ENCODE measurements at places on chromosomes 7 and 10.

- no peak overlapping the region for H3K4me3 ChIP-seq
- DNase-seq, result peak; percentile 32
- H3K4me1 ChIP-seq, result no peaks in the 10 kb centered on the region
- H3K27ac ChIP-seq, result no peak overlapping the region
Observed at GRCh38 chr10:78148216-78148960, 114.7 kb downstream of the RPS24 start.

DNA sequence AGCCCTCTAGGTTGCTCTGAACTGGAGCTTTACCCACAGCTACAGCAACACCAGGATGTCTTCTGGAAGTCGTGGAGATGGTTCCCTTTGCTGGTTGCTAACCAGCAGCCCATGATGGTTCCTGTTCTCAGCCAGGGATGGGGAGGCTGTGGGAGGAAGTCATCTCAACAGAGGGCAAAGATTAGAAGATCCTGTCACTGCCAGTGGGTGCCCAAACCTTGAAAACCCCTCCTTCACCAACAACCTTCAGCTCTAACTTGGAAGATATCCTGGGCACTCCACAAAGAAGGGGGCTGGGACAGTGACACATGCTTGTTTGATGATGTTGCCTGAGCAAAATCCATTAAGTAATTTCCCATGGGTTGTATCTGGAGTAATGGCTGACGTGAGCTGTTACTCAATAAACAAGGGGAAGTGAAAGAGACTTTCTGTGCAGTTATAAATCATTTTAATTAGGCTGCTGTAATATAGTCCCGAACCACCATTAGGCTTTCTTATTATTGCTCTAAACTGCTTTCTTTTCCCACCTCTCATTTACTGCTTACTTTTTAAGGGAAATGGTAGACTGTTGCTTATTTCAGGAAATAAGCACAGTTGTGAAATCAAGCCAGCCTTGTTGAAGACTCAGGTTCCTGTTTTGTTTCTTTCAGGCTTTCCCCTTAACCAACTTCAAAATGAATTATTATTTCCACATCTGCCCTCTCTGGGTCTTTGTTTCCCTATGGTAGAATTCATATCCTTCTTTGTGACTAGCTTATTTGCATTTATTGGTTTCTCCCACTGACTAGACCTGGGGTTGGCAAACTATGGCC lies 124.8 kb downstream of the PPP1R17 start:
- H3K36me3 ChIP-seq, result no peaks in the 10 kb centered on the region
- H3K27me3 ChIP-seq, result no peaks in the 10 kb centered on the region

DNA sequence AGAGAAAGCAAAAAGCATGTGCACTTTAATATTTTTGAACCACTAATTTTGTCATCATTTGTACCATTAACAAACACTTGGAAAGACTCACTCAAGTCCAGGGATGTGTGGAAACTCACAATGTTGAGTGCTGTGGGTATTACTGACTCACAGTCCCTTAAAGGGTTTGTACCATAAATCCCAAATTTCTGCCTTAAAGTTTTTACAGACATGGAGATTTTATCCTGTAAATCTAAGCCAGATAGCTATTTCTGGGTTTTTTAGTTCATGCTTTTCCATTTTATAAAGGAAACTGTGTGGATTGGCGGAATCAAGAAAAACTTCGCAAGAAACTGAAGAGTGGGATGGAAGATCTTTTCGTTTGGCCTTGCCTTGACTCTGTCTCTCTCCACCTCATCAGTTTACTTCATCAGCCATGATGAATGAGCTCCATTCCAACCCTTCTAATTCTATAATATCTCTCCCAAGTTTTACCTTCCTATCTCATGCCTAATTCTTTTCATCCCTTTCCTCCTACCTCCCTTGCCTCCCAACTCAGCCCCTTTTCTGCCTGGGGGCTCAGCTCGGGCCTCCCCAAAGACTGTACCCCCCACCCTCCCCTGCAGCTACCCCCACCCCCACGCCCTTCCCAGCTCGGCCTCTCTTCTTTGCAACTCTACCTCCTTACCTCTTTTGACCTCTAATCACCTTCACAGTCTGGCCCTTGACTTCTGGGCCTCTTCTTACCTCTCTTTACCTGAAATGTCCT lies 218.5 kb upstream of the MKLN1 start:
- no peaks in the 10 kb centered on the region for H3K27me3 ChIP-seq
- H3K4me3 ChIP-seq, result peak overlapping the region; percentile 99
- no peak for DNase-seq
- H3K4me1 ChIP-seq, result peaks cover 47% of the 10 kb centered on the region
- H3K27ac ChIP-seq, result peak overlapping the region; percentile 100

GRCh38 chr10:124570646-124571045 lies 109.0 kb downstream of the LHPP start:
- no peak for DNase-seq
- no peak overlapping the region for H3K27ac ChIP-seq
- no peak overlapping the region for H3K4me3 ChIP-seq
- no peaks in the 10 kb centered on the region for H3K36me3 ChIP-seq

DNA sequence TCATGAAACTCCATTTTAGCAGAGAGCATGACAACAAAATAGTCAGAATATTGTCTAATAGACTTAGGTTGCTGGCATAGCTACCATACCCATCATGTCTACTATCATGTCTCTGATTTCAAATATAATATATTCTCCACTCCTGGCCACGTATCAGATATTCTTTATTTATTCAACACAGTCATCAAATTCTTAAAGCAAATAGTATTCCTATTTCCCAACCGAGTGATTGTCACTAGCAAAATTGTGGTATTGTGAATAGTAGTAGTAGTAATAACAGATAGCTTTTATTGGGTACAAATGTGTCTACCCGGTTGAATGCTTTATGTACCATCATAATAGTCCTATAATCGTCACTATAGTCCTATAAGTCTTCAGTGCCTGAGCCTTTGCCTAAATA lies 918.6 kb downstream of the KCNMA1 start:
- H3K4me3 ChIP-seq, result no peak overlapping the region
- no peaks in the 10 kb centered on the region for H3K4me1 ChIP-seq
- no peaks in the 10 kb centered on the region for H3K27me3 ChIP-seq
- H3K27ac ChIP-seq, result no peak overlapping the region

- H3K36me3 ChIP-seq, result no peaks in the 10 kb centered on the region
- peaks cover 7% of the 10 kb centered on the region for H3K4me1 ChIP-seq
- H3K27me3 ChIP-seq, result no peaks in the 10 kb centered on the region
- H3K27ac ChIP-seq, result no peak overlapping the region
- no peak overlapping the region for H3K4me3 ChIP-seq
Observed at GRCh38 chr10:90964781-90965465, 44.0 kb upstream of the ANKRD1 start.

DNA sequence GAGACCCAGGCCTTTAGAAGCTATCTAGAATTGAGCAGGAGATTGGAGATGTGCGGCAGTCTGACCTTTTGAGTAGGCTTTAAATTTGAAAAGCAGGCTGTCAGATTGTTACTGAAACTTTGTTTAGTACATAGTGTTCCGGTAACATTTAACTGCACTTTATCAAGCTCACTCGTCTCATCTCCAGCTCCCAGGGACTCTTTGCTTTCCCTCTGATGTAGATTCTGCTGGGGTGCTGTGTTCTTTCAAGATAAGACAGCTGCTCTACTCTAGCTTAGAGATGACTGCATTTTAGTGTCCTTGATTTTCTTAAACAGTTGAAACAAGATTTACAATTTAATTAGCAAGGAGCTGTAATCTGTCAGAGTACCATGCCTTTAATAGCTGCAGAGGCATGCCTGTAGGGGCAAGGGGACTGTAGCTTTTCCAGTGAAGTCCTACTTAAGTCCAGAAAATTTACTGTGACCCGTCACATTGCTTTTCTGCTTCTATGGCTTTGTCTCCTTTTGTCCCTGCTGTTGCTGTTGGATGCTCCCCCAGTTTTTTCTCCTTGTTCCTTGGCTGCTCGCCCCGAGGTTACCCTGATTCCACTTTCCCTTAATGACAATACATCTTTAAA lies 56.4 kb upstream of the MTPN start:
- H3K27me3 ChIP-seq, result no peaks in the 10 kb centered on the region
- H3K36me3 ChIP-seq, result no peaks in the 10 kb centered on the region
- H3K27ac ChIP-seq, result peak overlapping the region; percentile 26
- no peaks in the 10 kb centered on the region for H3K4me1 ChIP-seq
- no peak for DNase-seq

DNA sequence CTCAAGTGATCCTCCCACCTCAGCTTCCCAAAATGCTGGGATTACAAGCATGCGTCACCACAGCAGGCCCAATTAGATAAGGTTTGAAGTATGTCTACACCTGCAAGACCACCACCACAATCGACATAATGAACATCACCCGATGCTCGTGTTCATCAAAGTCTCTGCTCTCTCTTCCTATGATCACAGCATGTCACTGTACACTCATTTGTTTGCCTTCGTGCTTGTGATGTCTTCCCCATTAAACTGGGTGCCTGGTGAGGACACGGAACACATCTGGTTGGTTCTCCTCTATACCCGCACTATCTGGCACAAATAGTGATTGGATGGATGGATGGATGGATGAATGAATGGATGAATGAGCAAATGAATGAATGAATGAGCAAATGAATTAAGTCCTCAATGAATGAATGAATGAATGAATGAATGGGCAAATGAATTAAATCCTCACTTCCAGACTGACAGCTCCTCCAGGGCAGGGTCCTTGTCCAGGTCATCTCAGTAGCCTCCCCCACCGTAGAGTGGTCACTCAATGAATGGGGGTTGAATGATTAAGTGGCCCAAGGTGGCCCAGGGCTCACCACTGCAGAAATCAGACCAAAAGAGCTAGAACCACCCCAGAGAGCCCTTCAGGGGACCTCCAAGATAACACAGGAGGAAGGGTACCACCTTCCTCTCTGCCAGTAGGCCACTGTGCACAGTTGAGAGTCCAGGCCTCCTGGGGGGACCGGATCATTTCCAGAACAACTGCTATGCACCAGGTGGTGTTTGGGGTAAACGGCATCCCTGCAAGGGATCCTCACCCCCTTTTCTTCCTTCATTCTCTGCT lies 101.9 kb upstream of the TNRC18 start:
- H3K4me1 ChIP-seq, result peaks cover 30% of the 10 kb centered on the region
- H3K4me3 ChIP-seq, result no peak overlapping the region
- peaks cover 50% of the 10 kb centered on the region for H3K36me3 ChIP-seq
- no peak overlapping the region for H3K27ac ChIP-seq
- no peaks in the 10 kb centered on the region for H3K27me3 ChIP-seq

DNA sequence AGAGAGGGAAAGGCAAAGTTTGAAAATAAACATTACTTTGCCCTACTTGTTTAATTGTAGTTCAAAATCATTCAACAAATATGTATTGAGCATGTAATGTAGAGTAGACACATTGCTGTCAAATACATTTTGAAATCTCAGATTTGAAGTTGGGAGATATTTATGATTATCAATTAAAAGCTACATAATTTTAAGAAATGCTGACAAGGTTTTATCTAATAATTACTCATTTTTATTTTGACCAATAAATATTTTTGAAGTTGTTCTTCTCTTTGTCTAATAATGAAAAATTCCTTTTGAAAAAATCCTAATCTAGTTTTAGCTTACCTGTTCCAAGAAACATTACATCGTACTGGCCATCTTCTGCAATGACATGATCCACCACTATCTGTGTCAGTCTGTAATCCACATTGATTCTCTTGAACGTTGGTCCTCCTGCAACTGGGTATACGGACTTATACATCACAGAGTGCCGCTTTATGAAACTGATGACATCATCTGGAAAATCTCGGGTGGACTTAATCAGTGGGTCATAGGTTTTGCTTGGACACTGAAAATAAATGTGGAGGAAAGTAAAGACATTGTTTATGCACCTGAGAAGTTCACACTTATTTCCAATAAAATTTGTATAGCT lies 164.7 kb downstream of the SEMA3D start:
- H3K27me3 ChIP-seq, result no peaks in the 10 kb centered on the region
- no peak for DNase-seq
- H3K4me3 ChIP-seq, result no peak overlapping the region
- H3K36me3 ChIP-seq, result no peaks in the 10 kb centered on the region

DNA sequence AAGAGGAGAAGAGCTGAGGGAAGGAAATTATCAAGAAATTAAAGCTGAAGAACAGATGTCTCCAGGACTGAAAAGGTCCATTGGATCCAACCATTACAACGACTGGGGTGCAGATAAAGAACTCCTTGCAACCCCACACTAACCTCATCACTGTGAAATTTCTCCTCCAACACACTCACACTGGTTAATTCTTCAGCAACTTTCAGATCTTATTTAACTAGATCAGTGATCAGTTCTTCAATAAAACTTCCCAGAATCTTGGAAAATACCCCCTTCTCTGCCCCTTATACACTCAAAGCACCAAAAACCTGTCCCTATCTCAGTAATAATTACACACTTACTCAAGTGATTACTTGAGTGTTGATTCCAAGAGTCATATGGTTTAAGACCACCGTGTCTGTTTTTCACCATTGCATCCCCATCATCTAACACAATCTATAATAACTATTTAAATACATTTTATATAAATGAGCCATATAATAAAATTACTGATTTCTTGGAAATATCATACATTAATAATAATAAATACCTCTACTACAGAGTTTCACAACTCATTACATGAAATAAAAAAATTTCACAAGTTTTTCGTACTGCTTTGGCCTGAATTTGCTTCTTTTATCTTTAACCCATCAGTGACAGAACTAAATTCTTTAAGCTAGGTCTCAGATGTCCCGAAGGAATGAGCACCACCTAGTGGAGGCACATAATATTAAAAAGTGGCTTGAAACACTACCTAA lies 123.7 kb downstream of the MPP7 start:
- H3K4me3 ChIP-seq, result no peak overlapping the region
- H3K36me3 ChIP-seq, result no peaks in the 10 kb centered on the region
- no peak overlapping the region for H3K27ac ChIP-seq
- H3K27me3 ChIP-seq, result no peaks in the 10 kb centered on the region
- peaks cover 13% of the 10 kb centered on the region for H3K4me1 ChIP-seq

DNA sequence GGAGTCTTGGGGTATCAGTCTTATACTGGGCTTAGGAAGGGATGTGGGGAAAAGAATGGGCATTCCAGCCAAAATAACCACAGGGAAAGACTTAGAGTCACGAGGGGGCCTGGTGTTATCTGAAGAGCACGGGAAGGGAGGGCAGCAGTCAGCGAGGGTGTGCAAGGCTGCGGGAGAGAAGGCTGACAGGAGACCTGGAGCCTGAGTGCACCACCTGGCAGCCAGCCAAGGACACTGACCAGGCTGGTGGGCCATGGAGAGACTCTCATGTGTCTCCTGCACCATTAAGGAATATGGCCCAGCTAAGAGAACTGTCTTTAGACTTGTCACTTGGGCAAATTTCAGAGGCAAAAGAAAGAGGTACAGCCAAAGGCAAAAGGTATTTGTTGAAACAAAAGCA lies 69.6 kb downstream of the PKD1L1 start:
- H3K27me3 ChIP-seq, result no peaks in the 10 kb centered on the region
- H3K4me3 ChIP-seq, result no peak overlapping the region
- no peak for DNase-seq
- H3K27ac ChIP-seq, result no peak overlapping the region
- no peaks in the 10 kb centered on the region for H3K4me1 ChIP-seq
- H3K36me3 ChIP-seq, result no peaks in the 10 kb centered on the region
